ENCODE measurements at places on chromosomes 2 and 18.

DNA sequence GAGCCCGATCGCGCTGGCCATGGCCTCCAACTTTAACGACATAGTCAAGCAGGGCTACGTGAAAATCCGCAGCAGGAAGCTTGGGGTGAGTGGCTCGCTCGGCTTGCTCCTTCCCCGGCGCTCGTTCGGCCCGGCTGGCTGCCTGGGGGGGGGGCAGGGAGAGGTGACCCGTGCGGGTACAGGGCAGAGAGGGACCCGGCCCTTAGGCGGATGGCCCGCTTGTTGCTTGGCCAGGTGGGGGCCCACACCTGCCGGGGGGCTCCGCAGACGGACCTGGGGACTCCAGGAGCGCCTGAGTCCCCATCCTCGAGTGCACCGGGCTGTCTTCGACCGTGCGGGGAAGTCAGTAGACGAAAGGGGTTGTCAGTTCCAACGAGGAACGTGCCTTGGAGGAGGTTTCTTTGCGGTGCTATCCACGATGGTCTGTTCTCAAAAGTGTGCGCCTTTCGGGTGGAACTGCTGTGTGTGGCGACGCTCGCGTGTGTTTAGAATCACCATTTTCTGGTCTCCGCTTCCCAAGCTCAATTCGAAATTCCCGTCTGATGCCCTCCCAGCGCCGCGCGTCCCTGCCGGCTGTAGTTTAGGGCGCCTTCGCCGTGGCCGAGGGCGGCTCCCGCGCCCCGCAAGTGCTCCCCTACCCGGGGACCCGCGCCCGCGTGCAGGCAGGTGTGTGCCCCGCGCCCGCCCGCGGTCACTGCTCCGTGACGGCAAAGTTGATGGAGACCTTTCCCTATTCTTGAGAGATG, 711 bp downstream of the DOK6 start:
- DNase-seq: no peak

DNA sequence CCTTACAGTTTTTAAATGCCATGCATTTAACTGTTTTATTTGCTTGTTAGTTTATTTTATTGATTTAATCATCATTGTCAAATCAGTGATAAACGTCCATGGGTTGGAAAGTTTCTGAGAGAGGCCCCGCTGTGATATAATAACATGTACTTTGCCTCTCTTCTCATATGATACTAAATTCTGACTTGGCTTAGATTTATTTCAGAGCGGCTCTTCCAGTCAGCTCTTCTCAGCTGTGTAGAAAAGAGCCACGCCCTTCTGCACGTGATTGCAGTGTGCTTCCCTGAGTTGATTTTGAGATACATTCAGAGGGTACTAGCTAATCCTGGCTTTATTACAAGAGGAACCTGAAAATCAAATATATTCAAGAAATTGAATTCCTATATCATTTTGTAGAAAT, 218.6 kb downstream of the KCNE4 start:
- no peak for DNase-seq

DNA sequence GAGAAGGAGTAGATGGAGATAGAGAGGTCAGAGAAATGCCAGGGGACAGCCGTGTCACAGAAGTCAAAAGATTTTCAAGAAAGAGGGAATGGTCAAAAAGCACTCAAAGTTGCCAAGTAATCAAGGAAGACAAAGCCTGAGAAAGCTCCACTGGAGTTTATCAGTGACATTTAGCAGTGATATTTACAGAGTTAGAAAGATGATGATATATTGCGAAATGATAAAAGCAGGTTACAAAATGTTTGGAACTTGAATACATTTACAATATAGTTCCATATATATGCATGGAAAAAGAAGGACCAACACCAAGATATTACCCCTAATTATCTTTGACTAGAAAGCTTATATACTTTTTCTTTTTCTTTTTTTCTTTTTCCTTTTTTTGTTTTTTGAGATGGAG, 20.4 kb downstream of the ZNF2 start:
- no peak for DNase-seq

DNA sequence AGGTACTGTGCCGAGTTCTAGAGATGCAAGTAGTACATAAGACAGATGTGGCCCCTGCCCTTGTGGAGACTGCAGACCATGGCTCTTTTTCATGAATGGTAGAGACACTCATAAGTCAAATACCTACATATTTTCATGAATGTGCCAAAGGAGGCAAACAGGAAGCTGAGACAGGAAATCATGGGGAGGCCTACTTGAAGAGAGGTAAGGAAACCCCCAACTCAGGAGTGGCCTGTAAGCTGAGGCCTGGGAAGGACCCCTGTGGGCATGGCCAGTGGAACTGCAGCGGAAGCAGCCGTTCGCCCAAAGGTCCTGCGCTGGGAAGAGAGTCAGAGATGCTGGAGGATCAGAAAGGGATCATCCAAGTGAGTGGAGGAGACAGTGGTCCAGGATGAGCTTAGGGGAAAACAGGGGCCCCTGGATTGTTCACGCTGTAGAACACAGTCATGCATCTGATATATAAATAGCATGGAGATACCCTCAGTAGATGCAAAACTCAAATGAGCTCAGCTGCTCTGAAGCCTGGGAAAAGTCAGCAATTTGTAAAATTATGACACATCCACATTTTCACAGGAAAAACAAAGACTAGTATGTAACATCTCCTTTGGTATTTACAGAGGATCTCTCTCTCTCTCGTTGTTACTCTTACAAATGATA, 228.9 kb downstream of the NEDD4L start:
- DNase-seq: no peak
